ENCODE measurements at places on chromosomes 1 and 21. TPM values are rescaled to one million over a fixed set of nuclear protein-coding genes. Genes with fewer than 3 reads are reported as not detected.

The SIPA1L2 gene
- 13.7 TPM for total RNA-seq

The TFAP2E gene
- 0.67 TPM for total RNA-seq

DNA sequence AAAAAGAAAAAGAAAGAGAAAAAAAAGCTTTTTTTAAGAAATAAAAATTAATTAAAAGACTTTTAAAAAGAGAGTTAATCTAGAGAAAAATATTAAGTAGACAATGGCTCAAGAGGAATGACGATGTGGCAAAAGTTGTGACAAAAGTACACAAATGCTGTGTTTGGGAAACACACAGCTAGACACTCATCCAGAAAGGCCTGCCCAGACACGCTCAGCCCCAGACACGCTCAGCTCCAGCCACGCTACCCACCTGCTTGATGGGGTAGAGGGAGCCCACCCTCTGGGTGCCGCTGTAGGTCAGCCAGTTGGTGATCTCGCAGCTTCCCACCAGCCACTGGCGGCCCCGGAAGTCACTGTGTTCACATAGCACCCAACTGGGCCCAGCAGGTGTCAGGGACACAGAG is 10.2 kb downstream of the CD52 start:
- no peak for DNase-seq

The ARHGEF10L gene
- total RNA-seq, result 29.5 TPM

GRCh38 chr1:29415861-29416260 is 179.5 kb downstream of the PTPRU start:
- DNase-seq, result no peak
